GM23338 (cell line): ENCODE measurements at places on chromosomes 7 and 10. TPM values are rescaled to one million over a fixed set of nuclear protein-coding genes. Genes with fewer than 3 reads are reported as not detected.

The TLL2 gene
- total RNA-seq, result 1.4 and 2.6 TPM in 2 replicates

GRCh38 chr10:12435348-12435747, 86.0 kb downstream of the CAMK1D start:
- H3K4me1 ChIP-seq, result no peaks in the 10 kb centered on the region
- no peak overlapping the region for H3K27ac ChIP-seq
- DNase-seq, result no peak
- no peaks in the 10 kb centered on the region for H3K27me3 ChIP-seq
- H3K4me3 ChIP-seq, result no peak overlapping the region

DNA sequence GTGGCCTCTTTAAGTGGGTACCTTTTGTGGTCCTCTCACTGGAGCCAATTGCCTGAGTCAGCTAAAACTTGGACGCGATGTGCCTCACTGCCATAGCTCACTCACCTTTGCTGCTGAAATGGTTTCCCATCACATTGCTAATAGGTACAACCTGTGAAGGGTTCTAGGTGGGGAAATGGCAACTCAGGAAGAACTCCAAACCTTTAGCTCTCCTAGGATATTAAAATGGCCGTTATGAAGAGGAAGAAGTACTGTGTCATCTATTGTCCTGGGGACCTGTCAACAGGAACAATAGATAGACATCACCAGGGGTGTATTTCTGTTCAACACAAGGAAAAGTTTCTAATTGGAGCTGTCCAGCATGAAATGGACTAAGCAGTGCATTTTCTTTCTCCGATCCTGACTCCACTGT, 1.2 kb upstream of the ZNF655 start:
- peaks cover 11% of the 10 kb centered on the region; the same call in 1 of the 2 replicates for H3K36me3 ChIP-seq

DNA sequence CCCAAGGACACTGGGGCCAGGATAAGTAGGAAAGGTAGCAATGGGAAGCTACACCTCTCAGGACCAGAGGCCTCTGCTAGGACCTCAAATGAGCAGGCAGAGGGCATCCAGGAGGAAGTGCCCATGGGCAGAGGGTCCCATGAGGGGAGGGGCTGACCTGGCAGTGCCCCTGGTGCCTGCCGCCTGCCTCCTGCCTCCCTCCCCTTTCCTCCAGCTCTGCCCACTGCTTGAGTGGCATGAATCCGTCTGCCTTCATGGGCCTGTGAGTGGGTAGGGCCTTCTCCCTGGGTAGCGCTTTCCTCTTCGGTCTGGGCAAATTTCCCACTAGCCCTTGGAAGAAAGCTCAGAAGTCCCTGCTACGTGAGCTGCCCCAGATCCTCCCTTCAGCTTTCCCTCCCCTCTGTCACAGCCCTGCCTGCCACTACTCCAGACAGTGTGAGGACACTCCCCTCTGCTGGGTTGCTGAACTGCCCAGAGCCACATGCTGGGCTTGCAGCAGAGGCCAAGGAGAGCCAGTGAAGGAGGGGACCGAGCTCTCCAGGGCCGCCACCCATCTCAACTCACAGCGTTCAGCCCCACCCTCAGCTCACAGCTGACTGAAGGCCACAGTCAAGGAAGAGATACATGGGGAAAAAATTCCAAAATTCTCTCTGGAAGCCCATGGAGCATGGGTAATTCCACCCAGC, 141.4 kb downstream of the ARHGAP22 start:
- DNase-seq, result no peak
- H3K27me3 ChIP-seq, result peaks cover 14% of the 10 kb centered on the region
- peaks cover 2% of the 10 kb centered on the region; the same call in 1 of the 2 replicates for H3K4me1 ChIP-seq
- H3K4me3 ChIP-seq, result no peak overlapping the region
- H3K36me3 ChIP-seq, result no peaks in the 10 kb centered on the region

DNA sequence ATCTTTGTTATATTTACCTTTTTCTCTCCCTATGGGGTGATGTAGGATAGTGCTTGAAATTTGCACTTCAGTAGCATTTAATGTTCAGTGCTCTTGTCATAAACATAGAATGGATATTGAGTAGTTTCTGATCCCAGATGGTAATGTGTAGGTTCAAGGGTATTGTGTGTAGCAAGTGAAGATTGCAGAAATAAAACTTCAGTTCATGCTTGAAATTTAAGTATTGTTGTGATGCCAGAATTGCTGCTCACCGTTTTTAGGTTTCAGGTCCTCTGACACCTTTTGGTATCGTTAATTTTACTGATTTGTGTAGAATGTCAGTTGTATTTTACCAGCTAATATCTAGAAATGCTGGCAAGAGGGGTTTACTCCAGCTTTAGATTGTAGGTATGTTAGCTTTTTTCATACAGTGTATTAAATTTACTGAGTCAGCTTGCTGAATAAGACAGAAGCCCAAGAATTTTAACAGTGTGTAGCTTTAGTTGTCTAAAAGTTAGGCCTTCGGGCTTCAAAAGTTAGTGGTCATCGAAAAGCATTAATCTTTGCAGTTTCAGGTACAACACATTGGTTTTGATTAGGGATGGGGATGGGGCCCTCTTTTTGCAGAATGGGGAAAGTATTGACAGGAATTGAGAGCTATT, 1.9 kb downstream of the PTEN start:
- no peak for DNase-seq
- no peaks in the 10 kb centered on the region for H3K27me3 ChIP-seq
- H3K27ac ChIP-seq, result no peak overlapping the region
- H3K4me1 ChIP-seq, result peaks cover 30% of the 10 kb centered on the region

GRCh38 chr7:128037081-128037480, 5.8 kb upstream of the LRRC4 start:
- H3K36me3 ChIP-seq, result no peaks in the 10 kb centered on the region
- peaks cover 11% of the 10 kb centered on the region for H3K4me1 ChIP-seq
- no peak for DNase-seq
- H3K27ac ChIP-seq, result no peak overlapping the region

DNA sequence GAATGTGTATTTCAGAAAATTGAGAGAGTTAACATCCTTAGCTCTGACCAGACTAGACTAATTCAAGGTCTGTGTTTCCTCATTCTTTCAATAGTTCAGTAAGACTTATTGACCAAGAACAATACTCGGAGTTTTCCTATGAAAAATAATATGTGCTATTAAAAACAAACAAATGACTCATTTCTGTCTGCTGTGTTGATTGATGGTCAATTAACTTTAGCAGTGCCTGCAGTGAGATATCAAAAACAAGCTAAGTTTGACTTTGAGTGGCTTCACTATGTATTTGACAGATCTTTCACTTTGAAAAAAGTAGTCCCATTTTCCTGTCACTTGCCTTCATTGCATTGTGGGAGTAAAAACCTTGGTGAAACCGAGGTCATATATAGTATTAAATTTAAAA, 91.0 kb downstream of the GNAT3 start:
- H3K4me3 ChIP-seq, result no peak overlapping the region
- H3K27ac ChIP-seq, result no peak overlapping the region
- no peaks in the 10 kb centered on the region for H3K27me3 ChIP-seq
- no peaks in the 10 kb centered on the region for H3K36me3 ChIP-seq
- no peaks in the 10 kb centered on the region for H3K4me1 ChIP-seq
- no peak for DNase-seq

DNA sequence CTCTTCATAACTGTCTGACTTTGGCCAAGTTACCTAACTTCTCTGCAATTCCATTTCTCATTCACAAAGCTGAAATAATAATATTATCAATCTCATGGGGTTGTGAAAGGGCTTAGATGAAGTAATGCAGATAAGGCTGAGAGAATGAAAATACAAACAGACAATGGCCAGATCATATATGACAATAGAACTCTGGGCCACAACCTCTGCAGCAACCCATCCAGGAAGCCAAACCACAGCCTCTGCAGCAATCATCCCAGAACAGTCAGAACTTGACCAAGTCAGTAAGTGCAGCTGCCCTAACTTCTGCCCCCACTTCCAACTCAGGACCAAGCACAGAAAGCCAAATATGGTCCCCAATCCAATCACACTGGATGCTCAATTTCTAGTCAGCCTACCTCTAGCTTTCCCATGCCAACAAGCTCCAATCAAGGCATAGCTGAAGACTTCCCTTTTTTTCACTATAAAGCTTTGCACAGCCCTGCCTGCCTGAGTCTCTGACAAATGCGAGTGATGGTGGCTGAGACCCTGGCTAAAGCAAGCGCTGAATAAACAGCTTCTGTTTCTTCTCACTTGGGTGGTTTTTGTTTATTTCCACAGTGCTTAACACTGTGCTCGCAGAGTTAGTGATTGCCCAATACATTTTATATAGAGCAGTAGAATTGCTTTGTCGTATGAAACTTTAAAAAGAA, 34.8 kb upstream of the TNPO3 start:
- no peak overlapping the region for H3K27ac ChIP-seq
- H3K4me3 ChIP-seq, result no peak overlapping the region
- DNase-seq, result no peak
